ENCODE measurements at places on chromosomes 2 and 18. TPM values are rescaled to one million over a fixed set of nuclear protein-coding genes. Genes with fewer than 3 reads are reported as not detected.

DNA sequence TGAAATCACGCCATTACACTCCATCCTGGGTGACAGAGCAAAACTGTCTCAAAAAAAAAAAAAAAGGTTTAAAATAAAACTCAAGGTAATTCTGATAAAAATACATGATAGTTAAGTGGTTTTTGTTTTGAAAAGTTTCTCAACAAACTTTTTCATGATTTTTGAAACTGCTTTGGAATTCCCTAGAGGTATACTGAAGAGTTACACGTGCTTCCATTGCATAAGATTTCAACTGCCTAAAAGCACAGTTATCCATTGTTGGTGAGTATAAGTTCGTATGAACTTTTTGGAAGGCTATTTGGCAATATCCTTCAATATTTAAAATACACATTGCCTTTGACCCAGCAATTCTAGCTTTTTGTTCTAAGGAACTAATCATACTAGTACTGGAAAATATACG is 74.9 kb downstream of the USP34 start:
- no peak overlapping the region for H3K27ac ChIP-seq
- no peaks in the 10 kb centered on the region for H3K4me1 ChIP-seq
- no peak for DNase-seq
- H3K27me3 ChIP-seq = no peaks in the 10 kb centered on the region
- no peak overlapping the region for H3K4me3 ChIP-seq

GRCh38 chr2:198309673-198310280 is 505.4 kb downstream of the PLCL1 start:
- H3K4me3 ChIP-seq = no peak overlapping the region
- H3K36me3 ChIP-seq = no peaks in the 10 kb centered on the region
- H3K4me1 ChIP-seq = no peaks in the 10 kb centered on the region

DNA sequence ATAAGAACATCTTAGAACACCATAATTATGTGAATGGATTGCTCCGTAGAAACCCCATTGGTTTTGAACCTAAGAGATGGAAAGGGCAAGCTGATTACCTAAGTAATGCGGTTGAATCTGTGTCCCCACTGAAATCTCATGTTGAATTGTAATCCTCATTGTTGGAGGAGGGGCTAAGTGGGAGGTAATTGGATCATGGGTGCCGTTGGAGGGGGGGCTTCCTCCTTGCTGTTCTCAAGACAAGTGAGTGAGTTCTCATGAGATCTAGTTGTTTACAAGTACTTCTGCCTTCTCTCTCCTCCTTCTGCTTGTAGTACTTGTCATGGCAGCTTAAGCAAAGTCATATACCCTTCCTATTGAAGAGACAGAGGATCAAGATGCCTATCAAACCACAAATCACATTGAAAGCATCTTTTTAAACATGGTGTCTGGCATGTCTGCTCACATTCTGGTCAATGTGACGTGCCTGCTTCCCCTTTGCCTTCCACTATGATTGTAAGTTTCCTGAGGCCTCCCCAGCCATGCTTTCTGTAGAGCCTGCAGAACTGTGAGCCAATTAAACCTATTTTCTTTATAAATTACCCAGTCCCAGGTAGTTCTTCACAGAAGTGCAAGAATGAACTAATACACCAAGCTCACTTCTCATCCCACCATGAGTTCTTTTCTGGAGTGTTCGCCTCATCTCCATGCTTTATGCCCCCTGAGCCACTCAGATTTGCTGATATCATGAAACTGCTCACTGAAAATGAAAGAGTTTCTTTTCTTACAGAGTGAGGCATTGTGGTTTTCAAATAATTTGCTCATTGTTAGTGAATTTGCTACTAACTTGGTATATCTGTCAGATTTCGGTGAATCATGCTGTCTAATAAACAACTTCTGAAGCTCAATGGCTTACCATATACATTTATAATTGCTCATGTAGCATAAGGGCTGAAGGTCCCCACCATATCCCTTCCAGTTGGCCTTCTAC is 23.6 kb downstream of the KCNE4 start:
- H3K27ac ChIP-seq = no peak overlapping the region
- no peak overlapping the region for H3K4me3 ChIP-seq
- no peaks in the 10 kb centered on the region for H3K27me3 ChIP-seq
- no peak for DNase-seq
- H3K4me1 ChIP-seq = no peaks in the 10 kb centered on the region

GRCh38 chr18:6954501-6954900 is 163.1 kb downstream of the LAMA1 start:
- H3K4me3 ChIP-seq = no peak overlapping the region
- DNase-seq = no peak
- no peaks in the 10 kb centered on the region for H3K36me3 ChIP-seq
- no peaks in the 10 kb centered on the region for H3K27me3 ChIP-seq

DNA sequence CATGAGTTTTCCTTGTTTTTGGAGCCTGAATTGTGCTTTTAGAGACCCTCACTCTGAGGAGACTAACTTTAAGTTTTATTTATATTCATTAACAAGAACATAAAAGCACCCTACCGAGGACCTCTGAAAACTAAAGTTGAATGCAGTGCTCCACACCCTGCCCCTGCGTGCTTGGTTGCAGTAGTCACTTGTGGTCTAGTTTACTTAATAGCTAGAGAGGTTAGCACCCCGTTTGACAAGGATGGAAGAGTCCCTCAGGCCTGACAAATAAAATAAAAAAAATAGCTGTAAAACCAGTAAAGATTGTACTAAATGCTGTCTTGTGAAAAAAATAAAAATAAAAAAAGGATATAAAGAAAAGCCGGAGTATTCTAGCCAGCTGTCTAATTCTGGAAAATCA is 395.2 kb downstream of the MTX2 start:
- H3K36me3 ChIP-seq = no peaks in the 10 kb centered on the region
- no peaks in the 10 kb centered on the region for H3K27me3 ChIP-seq
- H3K4me1 ChIP-seq = peaks cover 10% of the 10 kb centered on the region
- no peak for DNase-seq
- H3K4me3 ChIP-seq = no peak overlapping the region

GRCh38 chr18:3129053-3129864 is 90.5 kb downstream of the MYOM1 start:
- no peaks in the 10 kb centered on the region for H3K4me1 ChIP-seq
- no peaks in the 10 kb centered on the region for H3K27me3 ChIP-seq
- no peak overlapping the region for H3K4me3 ChIP-seq
- peak; percentile 91 for DNase-seq
- no peak overlapping the region for H3K27ac ChIP-seq
- no peaks in the 10 kb centered on the region for H3K36me3 ChIP-seq

GRCh38 chr2:225454412-225454811 is 54.9 kb downstream of the NYAP2 start:
- H3K36me3 ChIP-seq = no peaks in the 10 kb centered on the region
- no peak overlapping the region for H3K27ac ChIP-seq
- no peaks in the 10 kb centered on the region for H3K4me1 ChIP-seq
- no peak overlapping the region for H3K4me3 ChIP-seq
- no peaks in the 10 kb centered on the region for H3K27me3 ChIP-seq

DNA sequence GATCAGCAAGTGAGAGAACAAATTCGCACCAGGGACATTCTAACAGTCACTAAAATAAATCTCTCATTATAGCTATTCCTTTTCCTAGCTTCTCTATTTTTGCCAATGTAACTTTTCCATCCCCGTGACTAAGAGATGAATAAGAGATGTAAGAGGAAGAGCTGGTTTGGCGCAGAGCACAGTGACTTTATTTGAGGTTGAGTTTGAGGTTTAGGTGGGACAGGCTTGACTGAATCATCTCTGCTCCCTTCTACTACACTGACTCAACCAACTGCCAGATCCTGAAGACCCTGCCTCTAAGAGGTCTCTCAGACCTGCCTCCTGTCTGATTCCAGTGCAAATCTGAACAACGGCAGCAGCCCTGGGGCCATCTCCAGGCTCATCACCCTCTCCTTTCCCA is 28.0 kb downstream of the RFX8 start:
- no peaks in the 10 kb centered on the region for H3K4me1 ChIP-seq
- no peak overlapping the region for H3K4me3 ChIP-seq
- no peaks in the 10 kb centered on the region for H3K36me3 ChIP-seq
- no peak for DNase-seq

DNA sequence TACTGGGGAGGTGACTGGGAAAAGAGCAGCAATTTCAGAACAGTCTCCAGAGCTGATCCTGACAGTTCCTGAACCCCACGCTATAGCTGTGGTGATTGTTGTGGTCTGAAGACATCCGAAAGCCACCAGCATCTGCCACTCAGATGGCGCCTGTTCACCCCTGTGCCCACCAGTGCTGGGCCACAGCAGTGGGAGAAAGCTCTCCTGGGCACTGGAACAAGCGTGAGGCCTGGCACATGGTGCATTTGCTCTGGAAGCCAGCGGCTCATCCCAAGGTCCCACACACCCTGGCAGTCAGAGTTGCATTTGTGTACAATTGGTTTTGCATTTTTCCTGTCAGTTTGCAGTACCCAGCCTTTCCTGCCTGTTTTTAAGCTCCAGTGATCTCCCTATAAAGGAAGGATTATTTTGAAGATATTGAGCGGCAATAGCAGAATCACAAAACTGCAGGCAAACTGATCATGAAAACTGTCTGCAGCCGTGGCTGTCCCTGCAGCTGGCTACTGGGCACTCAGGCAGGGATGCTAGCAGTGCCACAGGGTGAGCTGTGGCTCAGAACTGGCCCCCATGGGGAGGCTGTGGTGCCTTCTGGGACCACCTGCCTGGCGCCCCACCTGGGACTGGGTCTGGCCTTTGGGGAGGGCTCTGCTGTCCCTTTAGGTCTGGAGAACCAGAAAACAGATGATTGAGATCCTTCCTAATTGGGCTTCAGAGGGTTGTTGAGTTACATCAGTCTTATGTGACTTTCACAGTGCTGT is 30.1 kb downstream of the IMPA2 start:
- DNase-seq = no peak
- peak overlapping the region; percentile 23 for H3K27ac ChIP-seq
- H3K27me3 ChIP-seq = no peaks in the 10 kb centered on the region
- H3K4me3 ChIP-seq = no peak overlapping the region
- no peaks in the 10 kb centered on the region for H3K4me1 ChIP-seq
- no peaks in the 10 kb centered on the region for H3K36me3 ChIP-seq

The RIT2 gene
- not detected for total RNA-seq

The SLC8A1 gene
- total RNA-seq = 1.4 TPM

The CDCA7 gene
- total RNA-seq = 10.8 TPM

The GALNT3 gene
- 13.4 TPM for total RNA-seq

The KCNK3 gene
- total RNA-seq = 1.0 TPM

The SPDYA gene
- 28.7 TPM for total RNA-seq

The SLC14A1 gene
- total RNA-seq = 0.50 TPM

The SCG2 gene
- 0.43 TPM for total RNA-seq
